Cerebellum (tissue), 4 donors: ENCODE measurements at places on chromosomes 3 and 15. TPM values are rescaled to one million over a fixed set of nuclear protein-coding genes. Genes with fewer than 3 reads are reported as not detected.

DNA sequence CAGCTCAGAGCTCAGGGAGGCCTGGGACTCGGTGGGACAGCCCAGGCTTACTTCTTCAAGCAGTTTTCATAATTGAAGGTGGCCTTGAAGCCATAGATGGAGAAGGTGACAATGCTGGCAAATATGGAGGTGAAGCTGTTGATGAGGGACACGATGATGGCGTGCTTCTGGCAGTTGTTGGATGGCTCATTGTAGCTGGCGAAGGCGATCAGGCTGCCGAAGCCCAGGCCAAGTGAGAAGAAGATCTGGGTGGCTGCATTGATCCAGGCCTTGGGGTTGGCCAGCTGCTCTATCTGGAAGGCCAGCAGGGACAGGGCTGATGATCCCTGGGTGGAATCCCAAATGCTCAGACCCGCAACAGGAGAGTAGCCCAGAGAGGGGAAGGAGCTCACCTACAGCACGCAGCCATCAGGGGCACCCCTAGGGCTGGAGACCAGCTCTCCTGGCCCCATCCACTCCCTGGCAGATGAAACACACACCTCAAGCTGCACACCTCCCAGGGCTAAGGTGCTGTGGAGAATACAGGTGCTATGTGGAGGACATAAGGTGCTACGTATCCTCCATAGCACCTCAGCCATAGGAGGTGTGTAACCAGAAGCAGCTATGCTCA, 25.1 kb downstream of the SLC6A20 start:
- DNase-seq, result no peak

DNA sequence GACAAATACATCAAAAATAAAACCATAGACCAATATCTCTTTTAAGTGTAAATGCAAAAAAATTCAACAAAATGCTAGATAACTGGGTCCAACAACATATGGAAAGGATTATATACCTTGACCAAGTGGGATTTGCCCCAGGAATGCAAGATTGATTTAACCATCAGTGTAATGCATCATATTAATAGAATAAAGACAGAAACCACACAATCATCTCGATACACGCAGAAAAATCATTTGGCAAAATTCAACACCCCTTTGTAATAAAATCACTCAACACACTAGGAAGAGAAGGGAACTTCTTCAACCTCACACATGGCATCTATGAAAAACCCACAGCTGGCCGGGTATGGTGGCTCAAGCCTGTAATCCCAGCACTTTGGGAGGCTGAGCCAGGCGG, 19.5 kb downstream of the GREM1 start:
- no peak for DNase-seq

DNA sequence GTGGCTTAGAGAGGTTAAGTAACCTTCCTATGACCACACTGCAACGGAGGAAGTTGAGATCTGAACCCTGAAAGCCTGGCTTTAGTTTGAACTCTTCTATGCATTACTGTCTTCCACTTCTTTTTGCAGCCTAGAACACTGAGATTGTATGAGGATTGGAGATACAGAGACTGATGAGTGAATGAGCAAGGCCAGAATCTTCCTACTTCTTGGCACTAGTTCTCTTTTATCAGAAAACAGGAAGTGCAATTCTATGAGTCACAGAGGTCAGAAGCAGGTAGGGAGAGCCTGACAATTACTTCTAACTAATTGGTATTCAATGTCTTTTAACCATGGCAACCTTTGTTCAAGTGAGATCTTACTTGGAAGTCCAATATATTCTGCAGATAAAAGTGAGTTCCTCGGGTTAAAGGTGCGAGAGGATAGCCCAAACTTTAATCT, 219.0 kb downstream of the SHQ1 start:
- DNase-seq, result no peak

GRCh38 chr15:70427167-70428120, 329.7 kb upstream of the TLE3 start:
- DNase-seq, result no peak

- DNase-seq, result no peak
Observed at GRCh38 chr3:171789759-171790505, 20.4 kb downstream of the PLD1 start.

DNA sequence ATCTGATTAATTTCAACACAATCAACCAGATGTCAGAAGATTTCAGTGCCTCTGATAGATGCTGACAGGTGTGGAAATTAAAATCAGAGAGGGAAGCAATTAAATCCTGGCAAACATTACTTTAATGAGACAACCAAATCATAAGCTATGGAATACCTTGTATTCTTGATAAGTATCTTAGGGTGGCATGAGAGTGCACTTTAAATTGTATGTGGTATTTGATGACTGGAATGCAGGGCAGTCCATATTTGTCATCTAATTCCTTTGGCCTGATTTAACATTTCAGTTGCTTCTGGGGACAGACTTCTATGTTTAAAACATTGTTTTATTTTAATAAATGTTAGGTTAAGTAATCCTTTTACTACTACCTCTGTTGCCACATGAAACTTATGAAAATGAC, 184.1 kb downstream of the LPP start:
- no peak for DNase-seq

DNA sequence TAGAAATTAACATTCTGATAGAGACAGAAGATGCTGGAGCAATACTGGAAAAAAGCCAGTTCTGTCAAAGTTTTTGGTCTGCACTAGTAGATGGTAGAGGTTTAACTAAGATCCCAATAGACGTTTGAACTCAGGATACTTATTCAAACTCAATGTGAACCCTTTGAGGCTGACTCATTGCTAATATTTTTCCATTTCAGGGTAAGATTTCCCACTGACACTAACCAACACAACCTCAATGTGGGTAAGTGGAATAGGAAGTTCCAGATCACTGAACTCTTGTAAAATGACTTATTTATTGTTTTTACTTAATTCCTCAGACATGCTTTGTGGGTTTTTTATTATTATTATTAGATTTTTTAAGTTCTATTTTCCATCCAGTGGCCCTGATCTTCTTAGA, 1024.8 kb downstream of the EPHA3 start:
- DNase-seq, result no peak

- DNase-seq, result peak; percentile 71
Observed at GRCh38 chr3:184540777-184541681, 20.6 kb upstream of the EPHB3 start.

- DNase-seq, result no peak
Observed at GRCh38 chr3:81980596-81981494, 219.4 kb upstream of the GBE1 start.

GRCh38 chr3:105448338-105448982, 81.8 kb downstream of the ALCAM start:
- peak; percentile 2 for DNase-seq

DNA sequence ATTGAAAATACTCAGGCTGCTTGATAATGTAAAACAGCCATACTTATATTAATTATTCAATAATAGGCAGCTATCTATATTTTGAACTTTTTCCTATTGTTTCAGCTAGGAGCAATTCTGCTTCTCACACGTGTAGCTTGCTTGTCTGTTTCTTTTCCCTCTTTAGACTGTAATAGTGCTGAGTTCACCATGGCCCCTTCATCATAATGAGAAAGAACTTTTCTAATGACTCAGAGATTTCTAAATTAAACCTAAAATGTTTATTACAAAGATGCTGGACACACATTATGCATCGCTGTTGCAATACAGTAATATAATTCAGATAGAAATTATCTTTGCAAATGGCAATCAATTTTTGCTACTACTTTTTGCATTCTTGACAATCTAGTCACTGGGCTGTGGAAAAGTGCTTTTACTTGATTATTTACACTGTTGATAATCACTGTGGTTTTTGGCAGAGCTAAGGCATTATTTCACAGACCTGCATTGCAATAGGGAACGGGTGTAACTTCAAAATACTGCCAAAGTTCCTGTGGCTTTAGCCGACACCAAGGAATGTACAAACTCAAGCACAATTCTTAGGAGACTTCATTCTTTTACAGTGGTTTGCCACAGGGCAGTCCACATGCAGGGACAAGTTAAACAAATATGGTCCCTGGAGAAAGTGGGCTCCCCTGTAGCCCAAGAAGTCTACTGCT, 281.0 kb upstream of the TBL1XR1 start:
- no peak for DNase-seq

- peak; percentile 34 for DNase-seq
Observed at GRCh38 chr15:43903864-43904290, 77.1 kb downstream of the WDR76 start.

- no peak for DNase-seq
Observed at GRCh38 chr15:100863075-100863795, 16.4 kb upstream of the ALDH1A3 start.

DNA sequence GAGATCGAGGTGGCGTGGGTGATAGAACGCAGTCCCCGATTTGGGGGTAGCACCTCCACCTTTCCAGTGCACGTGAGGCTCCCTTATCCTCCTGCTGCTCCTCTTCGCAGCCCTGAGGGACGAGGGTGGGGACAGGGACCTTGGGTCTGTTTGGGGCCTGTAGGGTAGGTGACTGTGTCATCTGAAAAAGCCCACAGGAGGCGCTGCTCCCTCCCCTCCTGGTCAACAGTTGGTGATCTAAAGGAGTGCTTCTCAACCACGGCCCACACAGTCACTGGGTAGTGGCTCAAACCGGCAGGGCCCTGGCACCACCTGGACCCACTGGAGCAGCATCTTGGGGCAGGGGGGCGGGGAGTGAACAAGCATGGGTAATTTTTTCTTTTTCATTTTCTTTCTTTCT, 7.1 kb downstream of the LRRK1 start:
- no peak for DNase-seq

GRCh38 chr3:179000659-179001058, 71.0 kb downstream of the ZMAT3 start:
- no peak for DNase-seq

DNA sequence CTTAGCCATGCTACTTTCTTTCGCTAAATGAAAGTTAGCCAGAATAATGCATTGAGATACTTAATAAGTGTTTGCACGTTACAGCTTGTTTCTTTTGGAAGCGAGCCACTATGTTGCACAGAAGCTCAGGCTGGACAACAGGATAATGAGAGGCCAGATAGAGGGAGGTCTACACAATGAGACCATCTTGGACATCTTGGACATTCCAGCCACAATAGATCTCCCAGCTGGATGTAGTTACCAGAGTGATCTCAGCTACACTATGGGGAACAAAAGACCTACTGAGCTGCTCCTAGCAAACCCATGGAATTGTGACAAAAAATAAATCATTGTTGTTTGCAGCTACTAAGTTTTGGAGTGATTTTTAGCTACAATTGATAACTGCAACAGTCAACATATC, 540.1 kb upstream of the SEMA6D start:
- DNase-seq, result no peak

DNA sequence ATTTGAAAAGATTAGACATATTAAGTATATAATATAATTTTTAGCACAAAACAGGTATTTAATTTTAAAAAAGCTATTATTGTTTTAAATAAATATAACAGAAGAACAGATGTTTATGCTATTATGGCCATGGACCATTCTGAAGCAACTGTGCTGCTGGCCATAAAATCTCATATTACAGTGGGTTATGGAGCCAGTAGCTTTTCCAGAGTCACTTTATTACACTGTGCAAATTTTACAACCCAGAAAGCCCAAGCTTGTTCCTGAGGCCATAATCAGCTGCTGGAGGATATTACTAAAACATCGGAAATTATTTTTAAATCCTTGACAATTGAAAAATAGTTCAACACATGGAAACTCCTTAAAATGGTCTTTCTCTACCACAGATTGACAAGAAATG, 557.3 kb upstream of the KCNMB2 start:
- no peak for DNase-seq

DNA sequence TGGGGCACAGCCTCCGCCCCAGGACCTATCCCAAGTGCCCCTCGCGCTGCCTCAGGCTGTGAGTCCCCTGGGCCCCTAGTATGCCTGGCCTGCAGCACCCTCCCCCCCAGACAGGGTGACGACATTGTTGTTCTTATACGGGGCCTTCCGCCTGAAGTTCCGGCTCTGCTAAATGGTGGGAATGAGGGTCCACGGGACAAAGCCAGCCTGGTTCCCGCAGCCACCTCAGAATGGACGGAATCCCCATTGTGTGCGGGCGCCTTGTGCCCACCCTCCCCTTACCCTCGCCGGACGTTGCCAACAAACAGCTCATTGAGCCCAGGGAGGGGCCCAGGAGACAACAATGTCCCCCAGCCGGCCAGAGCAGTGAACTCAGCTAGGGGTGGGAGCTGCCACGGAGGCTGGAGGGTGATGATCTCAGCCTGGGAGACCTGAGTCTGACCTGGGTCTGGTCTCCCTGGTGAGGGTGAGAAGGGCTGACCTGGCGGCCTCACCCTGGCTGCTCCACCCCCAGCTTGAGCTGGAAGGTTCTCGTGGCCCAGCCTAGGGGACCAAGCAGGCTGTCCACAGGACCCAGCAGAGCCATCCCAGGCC, 10.2 kb upstream of the DLL4 start:
- DNase-seq, result no peak

GRCh38 chr3:2870724-2871333, 239.3 kb downstream of the IL5RA start:
- DNase-seq, result peak; percentile 12

DNA sequence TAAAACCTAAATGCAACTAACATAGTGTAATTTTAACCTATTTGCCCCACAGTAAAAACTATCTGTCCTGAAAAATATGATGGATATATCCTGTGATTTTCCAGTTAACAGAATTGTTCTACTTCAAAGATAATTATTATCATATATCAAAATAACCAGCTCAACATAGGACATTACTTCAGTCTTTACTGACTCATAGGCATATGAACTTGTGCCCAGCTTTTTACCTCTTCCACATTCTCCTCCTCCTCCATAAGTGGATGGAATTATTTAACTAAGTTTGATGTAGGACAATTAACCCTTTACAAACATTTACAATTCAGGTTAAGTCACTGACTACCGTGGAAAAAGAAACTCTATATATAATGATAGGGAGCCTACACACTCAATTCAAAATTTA, 22.9 kb upstream of the USF3 start:
- DNase-seq, result no peak

GRCh38 chr3:113167825-113168801, 43.2 kb upstream of the BOC start:
- DNase-seq, result no peak

DNA sequence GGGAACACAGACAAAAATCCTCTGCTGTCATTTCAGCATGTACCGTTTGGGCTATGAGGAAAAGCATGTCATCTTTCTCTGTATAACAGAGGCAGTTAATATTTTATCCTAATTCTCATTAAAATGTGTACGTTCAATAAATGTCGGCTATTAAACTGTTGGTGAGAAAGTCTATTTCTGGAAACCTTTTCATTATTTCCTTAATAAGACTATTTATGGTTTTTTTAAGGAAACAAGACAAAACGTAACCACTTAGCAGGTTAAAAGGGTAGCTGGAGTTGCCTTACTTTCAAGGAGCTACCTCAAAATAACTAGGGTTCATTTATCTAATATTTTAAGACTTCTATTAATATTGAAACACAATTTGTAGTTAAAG, 1.8 kb upstream of the STT3B start:
- no peak for DNase-seq

GRCh38 chr3:54004335-54004734, 112.7 kb upstream of the SELENOK start:
- DNase-seq, result no peak

- DNase-seq, result no peak
Observed at GRCh38 chr3:33639889-33640288, 78.2 kb downstream of the CLASP2 start.

The CD96 gene
- total RNA-seq, result 0.36 TPM

The PLSCR4 gene
- total RNA-seq, result 13.4 TPM

The WDR6 gene
- total RNA-seq, result 79.4 TPM

The RASSF1 gene
- total RNA-seq, result 11.3 TPM

The CGNL1 gene
- 4.9 TPM for total RNA-seq

The CDCP1 gene
- 0.09 TPM for total RNA-seq

The NEK10 gene
- 31.5 TPM for total RNA-seq

The TNNC1 gene
- 0.64 TPM for total RNA-seq

The CAND2 gene
- total RNA-seq, result 18.2 TPM

The DAZL gene
- total RNA-seq, result 0.09 TPM

The C3orf52 gene
- 1.00 TPM for total RNA-seq

The SYNPR gene
- 6.1 TPM for total RNA-seq

The PLOD2 gene
- total RNA-seq, result 26.2 TPM

The SEC62 gene
- total RNA-seq, result 66.9 TPM
